ENCODE measurements at places on chromosomes 1 and 21.

DNA sequence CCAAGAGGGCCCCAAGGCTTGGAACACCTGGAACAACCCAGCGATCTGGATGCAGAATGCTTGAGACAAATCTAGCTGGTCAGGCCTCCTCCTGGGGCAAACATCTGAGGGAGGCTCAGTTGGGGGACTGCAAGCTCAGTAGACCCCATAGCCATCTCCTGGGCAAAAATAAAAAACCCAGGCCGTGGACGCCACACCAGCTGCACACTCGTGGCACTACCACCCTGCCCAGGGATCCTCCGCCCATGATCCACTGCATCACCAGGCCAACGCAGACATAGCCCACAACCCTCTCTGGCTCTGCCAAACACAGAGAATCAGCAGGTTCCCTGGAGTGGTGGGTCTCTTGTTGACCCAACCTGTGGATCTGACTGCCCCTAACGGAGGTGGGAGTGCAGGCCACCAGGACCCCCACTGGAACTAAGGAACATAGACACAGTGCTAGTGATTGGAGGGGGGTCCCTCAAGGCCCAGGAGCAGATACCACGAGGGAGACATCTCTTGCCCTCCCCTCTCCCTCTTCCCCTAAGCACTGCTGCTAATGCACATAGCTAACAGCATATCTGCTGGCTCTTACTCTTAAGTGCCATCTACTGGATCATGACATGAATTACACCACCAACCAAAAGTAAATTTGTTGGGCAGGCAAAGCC is 147.2 kb downstream of the CHD1L start:
- no peak overlapping the region for H3K27ac ChIP-seq
- H3K4me1 ChIP-seq = no peaks in the 10 kb centered on the region
- no peak overlapping the region for H3K4me3 ChIP-seq
- no peak for DNase-seq

DNA sequence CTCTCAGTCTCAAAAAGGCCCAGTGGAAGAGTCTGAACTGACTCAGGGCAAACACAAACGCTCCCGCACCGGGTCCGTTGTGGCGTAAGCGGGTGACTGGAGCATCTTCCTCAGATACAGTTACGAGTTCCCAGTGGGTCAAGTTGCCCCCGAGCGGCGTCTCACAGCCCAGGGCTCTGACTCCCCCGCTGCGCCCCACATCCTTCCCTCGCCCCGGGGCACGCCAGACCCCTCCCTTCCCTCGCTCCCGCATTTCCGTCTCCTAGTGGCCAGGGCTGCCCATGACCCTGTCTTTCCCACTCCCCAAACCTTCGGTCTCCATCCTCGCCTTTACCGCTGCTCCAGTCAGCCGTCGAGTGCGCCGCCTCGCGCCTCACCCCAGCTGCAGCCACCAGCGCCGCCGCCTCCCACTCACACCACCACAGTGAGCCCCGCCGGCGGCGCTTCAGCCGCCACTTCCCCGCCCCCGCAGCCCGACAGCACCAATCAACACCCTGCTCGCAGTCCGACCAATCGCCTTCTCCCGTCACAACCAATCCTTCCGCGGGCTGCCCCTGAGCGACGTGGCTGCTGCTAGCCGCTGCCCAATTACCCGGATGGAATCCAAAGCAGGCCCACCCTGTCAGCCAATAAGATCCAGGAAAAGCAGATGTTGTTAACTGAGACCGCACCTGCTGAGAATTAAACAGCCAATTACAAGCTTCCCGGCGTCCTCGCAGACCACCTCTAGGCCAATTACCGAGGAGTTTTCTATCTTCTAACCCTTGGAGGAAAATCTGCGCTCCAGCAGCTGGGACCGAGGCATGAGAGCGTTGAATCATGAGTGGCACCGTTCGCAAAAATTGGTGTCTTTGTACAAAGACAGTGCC is at the start of gene TDRKH:
TSS of gene TDRKH (minus strand) at position 430 of the 869 bp plus-strand sequence. CDS start 7,478 bp downstream, outside the sequence.
- peaks cover 8% of the 10 kb centered on the region for H3K4me1 ChIP-seq
- H3K27ac ChIP-seq = peak within 1 kb of the TSS; percentile 100
- peaks cover 12% of the 10 kb centered on the region for H3K27me3 ChIP-seq
- H3K4me3 ChIP-seq = peak within 1 kb of the TSS; percentile 100
- DNase-seq = peak; percentile 98

DNA sequence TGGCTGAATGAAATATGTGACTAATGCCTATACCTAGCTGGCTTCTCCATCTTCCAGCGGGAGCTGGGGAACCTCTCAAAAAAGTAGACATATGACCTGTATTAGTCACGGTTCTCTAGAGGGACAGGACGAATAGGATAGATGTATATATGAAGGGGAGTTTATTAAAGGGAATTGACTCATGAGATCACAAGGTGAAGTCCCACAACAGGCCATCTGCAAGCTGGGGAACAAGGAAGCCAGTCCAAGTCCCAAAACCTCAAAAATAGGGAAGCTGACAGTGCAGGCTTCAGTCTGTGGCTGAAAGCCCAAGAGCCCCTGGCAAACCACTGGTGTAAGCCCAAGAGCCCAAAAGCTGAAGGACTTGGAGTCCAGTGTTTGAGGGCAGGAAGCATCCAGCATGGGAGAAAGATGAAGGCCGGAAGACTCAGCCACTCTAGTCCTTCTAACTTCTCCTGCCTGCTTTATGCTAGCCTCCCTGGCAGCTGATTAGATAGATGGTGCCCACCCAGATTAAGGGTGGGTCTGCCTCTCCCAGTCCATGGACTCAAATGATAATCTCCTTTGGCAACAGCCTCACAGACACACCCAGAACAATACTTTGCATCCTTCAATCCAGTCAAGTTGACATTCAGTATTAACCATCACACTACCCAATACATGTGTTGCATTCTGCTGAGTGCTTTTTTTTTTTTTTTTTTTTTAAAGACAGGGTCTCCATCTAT is 19.6 kb downstream of the OLIG1 start:
- no peaks in the 10 kb centered on the region for H3K36me3 ChIP-seq
- peaks cover 10% of the 10 kb centered on the region for H3K4me1 ChIP-seq
- no peak overlapping the region for H3K4me3 ChIP-seq
- DNase-seq = no peak
- H3K27ac ChIP-seq = no peak overlapping the region

- H3K27me3 ChIP-seq = no peaks in the 10 kb centered on the region
- peak overlapping the region; percentile 11 for H3K4me3 ChIP-seq
- H3K4me1 ChIP-seq = peaks cover 14% of the 10 kb centered on the region
- DNase-seq = no peak
- H3K36me3 ChIP-seq = no peaks in the 10 kb centered on the region
These were observed 77.6 kb downstream of the RPS6KA1 start for GRCh38 chr1:26607186-26607585.

GRCh38 chr1:16149702-16150488 is 6.0 kb downstream of the EPHA2 start:
- H3K27ac ChIP-seq = no peak overlapping the region
- H3K27me3 ChIP-seq = no peaks in the 10 kb centered on the region
- H3K4me1 ChIP-seq = peaks cover 5% of the 10 kb centered on the region
